Calu3 (cell line): ENCODE measurements at places on chromosomes 16 and 17.
A peak's percentile ranks its signal among the peaks of the same experiment; 100 is the strongest.

GRCh38 chr17:43733956-43734355 lies 24.6 kb downstream of the SOST start:
- DNase-seq, result no peak

- DNase-seq, result peak; percentile 86
Observed at GRCh38 chr17:74972107-74972972, at the start of gene HID1. Gene HID1 (minus strand): TSS chr17:74972759. CDS start chr17:74972656, 103 bp downstream.

GRCh38 chr17:18257982-18258355 lies 569 bp downstream of the FLII start:
- DNase-seq, result peak; percentile 66

- peak; percentile 2 for DNase-seq
Observed at GRCh38 chr17:32664936-32665583, 178.3 kb downstream of the CDK5R1 start.

DNA sequence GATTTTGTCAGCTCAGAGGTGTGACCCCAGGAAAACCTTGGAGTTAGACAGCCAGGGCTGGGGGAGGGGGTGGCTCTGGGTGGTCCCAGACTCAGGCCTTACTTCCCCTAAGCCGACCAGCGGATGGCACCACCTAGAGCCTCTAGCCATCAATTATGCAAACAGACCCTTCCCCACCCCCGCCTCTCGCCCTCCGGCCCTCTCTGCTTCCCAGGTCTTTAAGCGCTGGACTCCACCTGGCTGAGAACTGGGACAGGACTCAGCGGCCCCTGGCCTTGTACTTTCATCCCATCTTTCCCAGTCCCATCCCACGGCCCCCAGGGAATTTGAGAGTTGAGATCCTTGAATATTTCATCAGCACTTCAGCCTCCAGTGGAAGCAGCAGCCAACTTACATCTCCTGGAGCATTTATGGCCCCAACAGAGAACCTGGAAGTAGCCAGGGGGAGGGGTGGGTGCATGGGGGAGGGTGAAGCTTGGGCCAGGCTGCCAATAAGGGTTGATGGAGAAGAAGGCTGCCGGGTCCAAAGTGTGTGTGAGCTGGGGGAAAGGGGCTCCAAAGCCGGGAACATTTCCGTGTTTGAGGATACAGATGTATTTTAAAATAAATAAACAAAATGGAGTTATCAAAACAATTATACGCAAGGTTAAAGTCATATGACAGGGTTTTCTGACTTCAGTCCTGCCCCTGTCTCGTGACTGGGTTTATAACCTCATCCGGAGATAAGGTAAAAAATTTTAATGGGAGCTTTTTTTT lies 7.5 kb upstream of the JUP start:
- no peak for DNase-seq

DNA sequence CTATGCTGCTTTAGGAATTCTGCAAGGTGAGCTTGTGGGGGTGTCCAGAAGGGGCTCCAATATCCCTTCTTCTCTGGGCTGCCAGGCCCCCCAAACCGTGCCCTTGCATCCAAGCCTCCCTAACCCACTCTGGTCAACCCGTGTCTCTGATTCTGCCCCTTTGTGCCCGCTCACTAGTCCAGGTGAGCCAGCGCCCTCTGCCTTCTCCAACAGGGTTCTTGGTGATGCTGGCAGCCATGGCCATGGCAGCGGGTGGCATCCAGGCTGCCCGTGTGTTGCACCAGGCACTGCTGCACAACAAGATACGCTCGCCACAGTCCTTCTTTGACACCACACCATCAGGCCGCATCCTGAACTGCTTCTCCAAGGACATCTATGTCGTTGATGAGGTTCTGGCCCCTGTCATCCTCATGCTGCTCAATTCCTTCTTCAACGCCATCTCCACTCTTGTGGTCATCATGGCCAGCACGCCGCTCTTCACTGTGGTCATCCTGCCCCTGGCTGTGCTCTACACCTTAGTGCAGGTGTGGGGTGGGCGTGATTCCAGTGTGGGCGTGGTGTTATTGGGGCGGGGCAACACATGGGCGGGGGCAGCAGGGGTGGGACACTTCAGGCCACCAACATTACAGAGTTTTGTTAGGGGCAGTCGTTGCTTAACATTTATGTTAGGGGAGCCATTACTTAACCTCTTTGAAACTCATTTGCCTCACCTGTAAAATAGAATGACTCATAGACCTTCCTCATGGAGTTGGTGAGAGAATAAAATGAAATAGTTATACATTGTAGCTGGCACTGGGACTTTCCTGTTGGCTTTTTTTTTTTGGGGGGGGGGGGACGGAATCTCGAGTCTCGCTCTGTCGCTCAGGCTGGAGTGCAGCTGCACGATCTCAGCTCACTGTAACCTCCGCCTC lies 31.4 kb downstream of the ANKRD40 start:
- no peak for DNase-seq

DNA sequence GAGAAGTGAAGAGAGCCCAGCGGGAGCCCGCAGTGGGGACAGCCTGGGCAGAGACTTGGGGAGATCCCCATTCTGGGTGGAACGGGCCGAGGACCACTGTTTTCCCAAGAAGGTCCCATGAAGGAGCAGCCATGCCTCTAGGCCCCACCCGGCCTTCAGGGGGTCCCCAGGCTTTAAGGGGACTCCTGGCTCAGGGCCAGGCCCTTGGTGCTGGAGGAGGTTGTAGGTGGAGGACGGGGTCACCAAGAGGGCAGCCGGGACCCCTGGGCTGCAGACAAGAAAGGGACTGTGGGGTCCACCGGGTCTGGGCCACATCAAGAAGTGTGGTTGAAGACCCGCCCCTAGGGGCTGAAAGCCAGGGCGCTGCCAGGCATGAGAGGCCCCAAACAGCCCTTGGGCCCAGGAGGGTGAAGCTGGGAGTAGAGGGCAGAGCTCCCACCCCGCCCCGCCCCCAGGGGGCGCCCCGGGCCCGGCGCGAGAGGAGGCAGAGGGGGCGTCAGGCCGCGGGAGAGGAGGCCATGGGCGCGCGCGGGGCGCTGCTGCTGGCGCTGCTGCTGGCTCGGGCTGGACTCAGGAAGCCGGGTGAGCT lies at the start of gene PRSS21:
Gene PRSS21 (plus strand): TSS at position 487 of the 589 bp plus-strand sequence. CDS start 32 bp downstream, at position 519.
- no peak for DNase-seq

- no peak for DNase-seq
Observed at GRCh38 chr16:50136399-50136798, 16.7 kb upstream of the TENT4B start.

GRCh38 chr17:1323336-1323735 lies 43.9 kb downstream of the TRARG1 start:
- no peak for DNase-seq

GRCh38 chr17:5120036-5120435 lies 4.2 kb downstream of the USP6 start:
- DNase-seq, result no peak

GRCh38 chr16:71826533-71827017 lies 17.9 kb upstream of the AP1G1 start:
- DNase-seq, result no peak

- peak; percentile 99 for DNase-seq
Observed at GRCh38 chr17:38676706-38677504, 2.1 kb upstream of the EPOP start.

- peak; percentile 9 for DNase-seq
Observed at GRCh38 chr16:66026211-66026610, 340.3 kb upstream of the CDH5 start.

DNA sequence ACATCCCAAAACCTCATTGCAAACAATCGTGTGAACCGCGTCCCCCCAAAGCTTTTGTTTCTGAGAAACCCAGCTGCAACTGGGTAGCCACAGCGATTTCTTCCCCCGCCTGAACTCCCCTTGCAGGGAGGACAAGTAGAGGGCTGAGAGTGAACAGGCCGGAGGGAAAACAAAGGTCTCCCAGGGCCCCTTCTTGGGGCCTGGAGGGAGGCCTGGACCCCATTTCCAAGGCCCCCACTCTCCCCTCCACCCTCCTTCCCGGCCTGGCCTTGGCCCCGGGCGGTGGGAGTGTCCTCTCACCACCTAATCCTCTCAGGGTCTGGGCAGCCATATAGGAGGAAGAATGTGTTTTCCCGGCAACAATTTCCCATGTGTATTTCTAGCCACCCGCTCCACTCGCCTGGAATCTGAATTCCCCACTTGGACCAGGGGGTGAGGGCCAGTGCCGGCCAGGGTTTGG lies 2.6 kb downstream of the GLIS2 start:
- no peak for DNase-seq

DNA sequence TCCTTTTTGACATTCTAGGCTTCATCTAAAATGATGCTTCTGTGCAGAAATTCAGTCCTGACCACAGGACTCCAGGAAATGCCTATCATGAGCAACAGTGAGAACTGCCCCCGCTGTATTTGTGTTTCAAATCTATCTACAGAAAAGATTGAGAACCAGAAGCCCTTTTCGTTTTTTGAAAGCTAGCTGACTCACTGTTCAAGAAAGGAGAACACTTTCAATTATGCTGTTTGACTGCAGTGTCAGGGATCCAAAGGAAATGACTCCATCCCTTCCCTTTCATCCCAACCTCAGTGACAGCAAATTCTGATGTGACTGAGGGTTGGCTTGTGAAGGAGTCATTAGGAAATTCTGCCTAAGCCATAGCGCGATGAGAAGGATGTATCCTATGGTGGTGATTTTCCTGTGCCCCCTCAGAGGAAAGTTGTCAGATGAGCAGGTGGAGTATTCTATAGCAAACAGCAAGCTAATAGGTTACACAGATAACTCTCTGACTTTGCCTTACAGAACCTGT lies 622.3 kb downstream of the TMEM114 start:
- no peak for DNase-seq

DNA sequence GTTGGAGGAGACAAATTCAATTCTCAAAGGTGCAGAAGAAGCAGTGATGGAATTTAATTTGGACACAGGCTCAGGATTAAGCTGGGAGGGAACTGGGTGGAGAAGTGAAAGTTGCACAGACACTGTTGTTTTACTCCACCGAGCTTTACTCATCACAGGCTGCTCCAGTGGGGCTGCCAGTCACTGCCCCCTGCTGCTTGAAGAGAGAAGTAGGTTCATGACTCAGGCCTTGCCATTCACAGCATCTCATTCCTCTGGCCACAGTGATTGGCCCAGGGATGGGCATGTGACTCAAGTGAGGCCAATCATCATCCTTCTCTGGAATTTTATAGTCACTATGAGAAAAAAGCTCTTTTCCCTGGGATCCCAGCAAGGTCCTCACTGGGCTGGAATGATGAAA lies 11.8 kb downstream of the GNAO1 start:
- DNase-seq, result peak; percentile 25

- DNase-seq, result no peak
Observed at GRCh38 chr17:32103476-32104113, 38.7 kb upstream of the RHOT1 start.

- DNase-seq, result no peak
Observed at GRCh38 chr17:56908001-56908542, 5.8 kb downstream of the TRIM25 start.

DNA sequence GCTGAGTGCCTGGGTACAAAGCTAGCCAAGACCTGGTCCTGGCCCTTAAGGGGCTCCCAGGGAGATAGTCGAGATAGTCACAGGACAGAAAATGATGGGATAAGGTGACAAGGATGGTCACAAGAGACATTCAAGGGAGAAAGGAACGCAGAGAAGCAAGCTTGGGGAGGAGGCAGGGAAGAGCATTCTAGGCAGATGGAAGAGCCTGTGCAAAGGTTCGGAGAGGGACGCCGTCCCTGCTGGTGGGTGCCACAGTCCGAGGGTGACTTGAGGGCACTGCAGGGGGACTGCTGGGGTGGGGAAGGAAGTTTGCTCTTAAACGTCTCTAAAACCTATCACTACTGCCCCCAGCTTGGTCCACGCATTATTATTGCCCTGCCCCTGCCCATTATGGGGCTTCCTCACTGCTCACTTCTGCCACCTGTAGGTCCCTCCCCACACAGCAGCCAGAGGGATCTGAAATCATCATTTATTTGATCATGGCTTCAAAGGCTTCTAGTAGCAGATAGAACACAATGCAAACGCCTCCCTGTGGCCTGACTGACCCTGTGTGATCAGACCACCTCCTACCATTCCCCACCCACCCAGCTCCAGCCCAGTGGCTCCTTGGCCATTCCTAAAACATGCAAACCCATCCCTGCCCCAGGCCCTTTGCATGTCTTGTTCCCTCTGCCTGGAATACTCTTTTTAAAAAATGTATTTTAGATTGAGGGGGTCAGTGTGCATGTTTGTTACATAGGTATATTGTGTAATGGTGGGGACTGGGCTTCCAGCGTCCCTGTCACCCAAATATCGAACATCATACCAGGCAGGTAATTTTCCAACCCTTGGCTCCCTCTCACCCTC lies 60.3 kb downstream of the RMI2 start:
- peak; percentile 70 for DNase-seq

DNA sequence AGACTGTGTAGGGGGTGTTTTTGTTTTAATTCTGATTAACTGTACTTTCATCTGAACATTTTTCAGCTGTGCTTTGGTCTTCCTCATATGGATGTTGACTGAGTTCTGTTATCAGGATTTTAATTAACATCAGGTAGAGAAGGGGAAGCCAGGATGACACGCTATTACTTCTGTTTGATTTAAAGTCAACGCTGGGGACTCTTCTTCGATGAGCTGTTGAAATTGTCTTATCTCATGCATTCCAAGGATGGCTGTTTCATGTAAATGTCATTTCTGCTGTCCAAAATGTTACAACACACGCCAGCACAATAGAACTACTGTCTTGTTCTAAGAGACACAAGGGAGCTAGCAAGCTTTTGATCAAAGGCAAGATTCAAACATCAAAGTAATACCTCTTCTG lies 263.3 kb upstream of the CDH5 start:
- DNase-seq, result no peak

DNA sequence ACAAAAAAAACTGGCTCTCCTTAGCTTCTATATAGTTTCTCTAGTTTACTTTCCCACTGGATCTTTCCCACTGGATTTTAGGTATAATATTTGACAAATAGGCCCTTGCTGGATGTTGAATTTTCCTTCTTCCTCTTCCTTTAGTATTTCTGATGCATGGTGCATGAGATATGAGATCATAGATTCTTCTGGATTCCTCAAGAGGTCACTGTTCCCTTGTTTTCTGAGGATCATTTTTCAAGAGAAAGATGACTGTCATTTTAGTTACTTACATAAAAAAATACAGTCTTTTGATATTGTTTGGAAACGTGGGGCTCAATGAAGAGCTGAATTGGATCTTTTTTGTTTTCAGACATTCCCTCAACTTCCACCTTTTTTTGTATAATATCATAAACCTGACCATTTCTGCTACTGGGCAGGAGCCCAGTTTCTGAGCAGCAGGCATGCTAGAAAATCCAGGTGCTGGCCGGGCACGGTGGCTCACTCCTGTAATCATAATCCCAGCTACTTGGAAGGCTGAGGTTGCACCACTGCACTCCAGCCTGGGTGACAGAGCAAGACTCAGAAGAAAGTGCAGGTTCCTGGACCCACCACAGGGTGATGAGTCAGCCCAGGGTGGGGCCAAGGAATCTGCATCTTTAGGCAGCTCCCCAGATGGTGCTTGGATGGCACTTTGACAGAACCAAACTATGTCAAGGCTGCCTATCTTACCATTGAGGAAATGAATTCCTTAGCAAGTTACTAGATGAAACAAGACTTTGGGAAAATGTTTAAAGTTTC lies 70.3 kb downstream of the SDR42E1 start:
- peak; percentile 58 for DNase-seq

- DNase-seq, result no peak
Observed at GRCh38 chr17:19991252-19991885, 13.7 kb upstream of the AKAP10 start.

DNA sequence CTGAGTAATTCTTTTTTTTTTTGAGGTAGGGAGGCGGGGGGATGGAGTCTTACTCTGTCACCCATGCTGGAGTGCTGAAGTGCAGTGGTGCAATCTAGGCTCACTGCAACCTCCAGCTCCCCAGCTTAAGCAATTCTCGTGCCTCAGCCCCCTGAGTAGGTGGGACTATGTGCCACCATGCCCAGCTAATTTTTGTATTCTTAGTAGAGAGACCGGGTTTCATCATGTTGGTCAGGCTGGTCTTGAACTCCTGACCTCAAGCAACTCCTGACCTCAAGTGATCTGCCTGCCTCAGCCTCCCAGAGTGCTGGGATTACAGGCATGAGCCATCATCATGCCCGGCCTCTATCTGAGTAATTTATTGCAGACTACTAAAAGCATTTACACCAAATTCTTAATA lies 19.4 kb downstream of the KPNB1 start:
- no peak for DNase-seq
